Stimulated activated CD4-positive, alpha-beta T cell treated with anti-CD3 and anti-CD28 coated beads, Interleukin-1b, Interleukin-23, amount 100 ng/mL, for 24 hours (primary cell): ENCODE measurements at places on chromosomes 4 and X.

- DNase-seq = no peak
Observed at GRCh38 chr4:123183308-123183707, 213.3 kb upstream of the SPRY1 start.

DNA sequence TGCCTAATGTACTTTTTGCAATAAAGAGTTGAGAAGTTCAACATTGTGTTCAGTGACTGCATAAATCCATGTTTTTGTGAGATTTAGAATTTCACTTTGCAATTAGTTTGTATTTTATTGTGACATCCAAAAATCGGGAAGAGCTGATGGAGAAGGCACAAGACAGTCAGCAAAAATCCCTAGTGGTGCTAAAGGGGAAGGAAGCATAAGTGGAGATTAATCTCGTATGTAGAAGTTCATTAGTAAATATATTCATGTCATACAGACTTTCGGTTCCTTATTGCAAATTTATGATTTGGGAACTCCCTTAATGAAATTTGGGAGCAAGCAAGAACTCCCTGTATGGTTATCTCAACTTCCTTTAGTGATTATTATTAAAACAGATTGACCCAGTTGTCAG is 57.8 kb upstream of the SLC39A8 start:
- no peak for DNase-seq

DNA sequence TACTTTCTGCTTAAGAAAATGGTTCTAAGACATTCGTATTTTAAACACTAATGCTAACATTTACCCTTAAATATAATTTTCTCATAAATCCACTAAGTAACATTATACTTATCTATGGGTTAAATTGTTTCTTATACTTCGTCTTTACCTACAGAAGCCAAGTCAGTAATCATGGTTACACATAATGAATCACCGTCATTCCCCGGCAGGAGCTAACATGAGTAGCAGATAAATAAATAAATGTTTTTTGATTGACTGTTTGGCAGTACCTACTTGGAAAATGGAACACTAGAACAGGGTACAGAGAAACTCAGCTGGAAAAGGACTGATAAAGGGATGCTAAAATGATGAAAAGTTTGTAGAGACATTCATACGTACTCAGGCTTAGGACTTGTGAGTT is 430.4 kb downstream of the ACTRT1 start:
- no peak for DNase-seq

- DNase-seq = no peak
Observed at GRCh38 chr4:183554878-183555585, 50.2 kb downstream of the ING2 start.

DNA sequence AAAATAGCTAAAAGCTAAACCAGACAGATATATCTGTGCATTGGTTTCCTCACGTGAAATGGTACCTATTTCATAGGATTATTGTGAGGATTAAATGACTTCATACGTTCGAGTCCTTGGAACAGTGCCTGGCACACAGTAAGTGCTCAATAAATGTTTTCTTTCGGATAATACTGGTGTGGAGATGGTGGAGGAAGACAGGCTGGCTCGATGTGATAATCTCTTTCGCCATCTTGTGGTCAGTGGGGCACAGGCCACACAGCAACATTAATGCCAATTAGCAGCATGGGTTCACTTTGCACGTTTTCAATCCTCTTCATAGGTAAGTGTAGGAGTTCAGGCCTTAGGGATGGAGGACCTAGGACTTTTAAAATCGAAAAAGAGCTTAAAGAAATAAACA is 9.3 kb downstream of the PAGE4 start:
- no peak for DNase-seq

GRCh38 chr4:3655963-3656362 is 110.2 kb upstream of the ADRA2C start:
- DNase-seq = no peak

GRCh38 chrX:48589482-48590162 is 7.7 kb upstream of the WDR13 start:
- DNase-seq = no peak

- DNase-seq = no peak
Observed at GRCh38 chr4:102552781-102553180, 51.6 kb downstream of the NFKB1 start.

DNA sequence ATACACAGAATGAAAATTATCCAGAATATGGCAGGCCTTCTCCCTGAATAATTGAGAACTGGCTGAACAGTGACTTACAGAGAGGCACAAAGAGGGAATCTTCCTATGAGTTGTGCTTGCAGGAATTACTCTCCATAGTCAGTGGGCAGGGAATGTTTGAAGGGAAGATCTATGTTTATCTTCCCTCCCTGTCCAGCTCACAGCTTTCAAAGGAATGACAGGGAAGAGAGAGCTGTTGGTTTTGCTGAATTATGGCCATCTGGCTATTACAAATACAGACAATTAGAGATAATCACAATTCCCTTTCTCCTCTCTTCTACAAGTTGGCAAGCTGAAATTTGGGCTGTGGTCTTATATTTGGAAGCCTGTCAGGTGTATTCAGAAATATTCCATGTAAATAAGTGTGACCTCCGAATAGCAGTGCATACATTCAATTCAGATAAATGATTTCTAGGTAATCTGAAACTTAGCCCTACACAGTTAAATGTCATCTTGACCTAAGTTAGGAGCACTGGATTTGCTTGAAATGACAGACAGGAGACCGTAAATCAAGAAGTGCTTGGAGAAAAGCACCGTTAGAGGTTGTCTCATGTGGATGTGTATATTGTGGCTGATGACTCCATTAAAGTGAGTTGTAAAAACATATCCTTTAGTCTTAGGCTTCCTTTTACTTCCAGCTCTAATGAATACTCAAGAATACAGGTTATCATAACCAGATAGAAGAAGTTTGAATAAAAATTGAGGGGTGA is 136.8 kb downstream of the C4orf33 start:
- DNase-seq = no peak

GRCh38 chrX:87702795-87703194 is 185.2 kb downstream of the KLHL4 start:
- DNase-seq = no peak
